ENCODE measurements at places on chromosomes 7 and 10.

DNA sequence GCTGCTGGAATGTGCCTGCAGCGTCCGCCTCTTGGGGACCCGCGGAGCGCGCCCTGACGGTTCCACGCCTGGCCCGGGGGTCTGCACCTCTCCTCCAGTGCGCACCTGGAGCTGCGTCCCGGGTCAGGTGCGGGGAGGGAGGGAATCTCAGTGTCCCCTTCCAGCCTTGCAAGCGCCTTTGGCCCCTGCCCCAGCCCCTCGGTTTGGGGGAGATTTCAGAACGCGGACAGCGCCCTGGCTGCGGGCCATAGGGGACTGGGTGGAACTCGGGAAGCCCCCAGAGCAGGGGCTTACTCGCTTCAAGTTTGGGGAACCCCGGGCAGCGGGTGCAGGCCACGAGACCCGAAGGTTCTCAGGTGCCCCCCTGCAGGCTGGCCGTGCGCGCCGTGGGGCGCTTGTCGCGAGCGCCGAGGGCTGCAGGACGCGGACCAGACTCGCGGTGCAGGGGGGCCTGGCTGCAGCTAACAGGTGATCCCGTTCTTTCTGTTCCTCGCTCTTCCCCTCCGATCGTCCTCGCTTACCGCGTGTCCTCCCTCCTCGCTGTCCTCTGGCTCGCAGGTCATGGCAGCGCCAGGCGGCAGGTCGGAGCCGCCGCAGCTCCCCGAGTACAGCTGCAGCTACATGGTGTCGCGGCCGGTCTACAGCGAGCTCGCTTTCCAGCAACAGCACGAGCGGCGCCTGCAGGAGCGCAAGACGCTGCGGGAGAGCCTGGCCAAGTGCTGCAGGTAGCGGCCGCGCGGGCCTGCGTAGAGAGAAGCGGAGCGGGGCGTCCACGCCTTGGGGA, 645 bp downstream of the SLC26A4 start:
- peak; percentile 34 for DNase-seq

- no peak for DNase-seq
Observed at GRCh38 chr10:114427124-114427852, 23.0 kb upstream of the AFAP1L2 start.

DNA sequence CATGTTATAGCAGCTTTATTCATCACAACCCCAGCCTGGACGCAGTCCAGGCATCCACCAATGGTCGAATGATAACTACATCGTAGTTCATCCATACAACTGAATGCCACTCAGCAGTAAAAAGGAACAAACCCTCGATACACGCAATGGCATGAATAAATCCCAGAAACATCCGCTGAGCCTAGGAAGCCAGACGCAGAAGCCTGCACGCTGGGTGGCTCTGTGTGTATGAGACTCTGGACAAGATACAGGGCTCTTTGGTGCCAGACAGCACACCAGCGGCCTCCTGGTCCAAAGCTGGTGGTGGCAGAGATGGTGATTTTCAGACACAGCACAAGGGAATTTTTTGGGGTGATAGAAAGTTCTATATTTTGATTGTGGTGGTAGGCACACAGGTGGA, 10.0 kb upstream of the CRYGN start:
- DNase-seq = no peak

DNA sequence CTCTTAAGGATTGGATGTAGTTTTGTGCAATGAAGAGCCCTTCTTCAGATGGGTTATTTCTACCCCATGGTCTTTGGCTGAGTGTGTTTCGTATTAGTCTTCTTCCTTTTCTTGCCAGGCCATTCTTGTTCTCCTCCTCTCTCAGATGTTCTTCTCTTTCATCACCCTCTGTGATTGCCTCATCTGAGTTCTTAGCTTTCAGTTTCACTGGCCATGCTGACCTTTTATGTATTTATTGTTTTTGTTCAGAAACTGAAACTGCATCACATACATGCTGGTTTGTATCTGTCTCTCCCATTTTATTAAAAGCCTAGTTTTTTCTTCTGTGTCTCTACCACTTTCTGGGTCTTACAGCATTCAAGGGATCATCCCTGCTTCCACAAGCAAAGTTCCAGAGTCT, 21.7 kb upstream of the PCGF5 start:
- DNase-seq = no peak

DNA sequence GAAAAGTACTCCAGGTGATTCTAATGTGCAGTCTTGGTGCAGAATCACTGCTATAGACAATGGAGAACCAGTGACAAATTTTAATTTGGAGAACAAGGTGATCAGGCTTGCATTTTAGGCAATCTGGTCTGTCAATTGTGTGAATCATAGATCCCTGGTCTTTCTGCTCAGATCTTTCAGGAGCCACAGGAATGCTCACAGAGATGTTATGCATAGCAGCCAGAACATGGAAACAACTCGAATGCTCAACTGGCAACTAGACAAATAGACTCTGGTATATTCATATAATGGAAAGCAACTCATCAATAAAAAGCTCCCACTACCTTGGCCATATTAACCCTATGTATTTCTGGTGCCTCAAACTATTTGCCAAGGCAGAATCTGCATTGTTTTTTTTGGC, 209.1 kb downstream of the PHF14 start:
- no peak for DNase-seq

DNA sequence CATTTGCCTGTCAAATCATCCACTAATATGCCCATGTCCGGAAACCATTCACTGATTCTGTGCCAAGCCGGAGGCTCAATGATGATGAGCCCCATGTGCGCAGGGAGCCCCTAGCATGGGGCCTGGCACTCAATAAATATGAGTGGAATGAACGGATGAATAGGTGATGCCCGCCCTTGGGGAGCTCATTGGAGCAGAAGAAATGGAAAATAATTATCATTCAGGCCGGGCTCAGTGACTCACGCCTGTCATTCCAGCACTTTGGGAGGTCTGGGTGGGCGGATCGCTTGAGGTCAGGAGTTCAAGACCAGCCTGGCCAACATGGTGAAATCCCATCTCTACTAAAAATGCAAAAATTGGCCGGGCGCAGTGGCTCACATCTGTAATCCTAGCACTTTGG, 11.0 kb downstream of the RHBDD2 start:
- no peak for DNase-seq

- no peak for DNase-seq
Observed at GRCh38 chr7:22231806-22232205, 125.1 kb downstream of the RAPGEF5 start.

Data from stimulated activated CD4-positive, alpha-beta T cell treated with anti-CD3 and anti-CD28 coated beads, Interleukin-15, amount 100 ng/mL, for 1 hour (primary cell).